Smooth muscle cell of bladder (primary cell): ENCODE measurements at places on chromosomes 12 and 14. TPM values are rescaled to one million over a fixed set of nuclear protein-coding genes. Genes with fewer than 3 reads are reported as not detected.

OVCH1 gene
- total RNA-seq: 0.09 and 0.14 TPM in 2 replicates

IGF1 gene
- total RNA-seq: 9.0 and 11.7 TPM in 2 replicates

VDR gene
- 7.8 and 8.1 TPM in 2 replicates for total RNA-seq

NID2 gene
- total RNA-seq: 333 and 336 TPM in 2 replicates

CLEC9A gene
- not detected in 2 replicates for total RNA-seq

SSTR1 gene
- 3.0 and 5.2 TPM in 2 replicates for total RNA-seq

TMEM229B gene
- total RNA-seq: 0.57 and 1.0 TPM in 2 replicates

DCP1B gene
- total RNA-seq: 7.3 and 9.0 TPM in 2 replicates

TCL1A gene
- not detected in 2 replicates for total RNA-seq

ART4 gene
- total RNA-seq: under 0.01 TPM in 2 replicates

STXBP6 gene
- total RNA-seq: 7.3 and 8.5 TPM in 2 replicates

SRRM4 gene
- total RNA-seq: under 0.01 TPM in 2 replicates

OTX2 gene
- not detected in 2 replicates for total RNA-seq

SLC38A2 gene
- 617 and 748 TPM in 2 replicates for total RNA-seq

MIP gene
- total RNA-seq: not detected in 2 replicates

TAS2R50 gene
- 2.1 and 2.4 TPM in 2 replicates for total RNA-seq

NGB gene
- not detected in 2 replicates for total RNA-seq

STYK1 gene
- total RNA-seq: 0.09 and 0.14 TPM in 2 replicates

CKB gene
- total RNA-seq: 11.4 and 24.4 TPM in 2 replicates

DAAM1 gene
- total RNA-seq: 12.2 and 12.6 TPM in 2 replicates

SLC16A7 gene
- 42.3 and 48.8 TPM in 2 replicates for total RNA-seq

KLHDC1 gene
- total RNA-seq: 3.4 and 4.0 TPM in 2 replicates

CCDC38 gene
- not detected in 2 replicates for total RNA-seq

RNASE13 gene
- not detected in 2 replicates for total RNA-seq

ACRBP gene
- 0.28 and 0.37 TPM in 2 replicates for total RNA-seq

SCN8A gene
- total RNA-seq: 3.0 and 12.7 TPM in 2 replicates

TGM1 gene
- total RNA-seq: 0.71 and 1.6 TPM in 2 replicates

TXNDC16 gene
- 1.1 and 2.0 TPM in 2 replicates for total RNA-seq

TDRD9 gene
- total RNA-seq: 0.37 and 0.57 TPM in 2 replicates

TPPP2 gene
- total RNA-seq: not detected in 2 replicates

TPH2 gene
- total RNA-seq: not detected in 2 replicates

CLEC4C gene
- not detected in 2 replicates for total RNA-seq

NKX2-1 gene
- total RNA-seq: not detected in 2 replicates

GPR84 gene
- total RNA-seq: 0.09 TPM in 1 of 2 replicates, not detected in the other

RD3L gene
- total RNA-seq: not detected in 2 replicates

FAM186B gene
- 0.28 and 0.37 TPM in 2 replicates for total RNA-seq

FAM222A gene
- total RNA-seq: under 0.01 and 0.09 TPM in 2 replicates

SLCO1A2 gene
- 0.14 TPM in 1 of 2 replicates, not detected in the other for total RNA-seq

CIROP gene
- under 0.01 and 0.18 TPM in 2 replicates for total RNA-seq

NPFF gene
- not detected in 2 replicates for total RNA-seq

MMP14 gene
- 348 and 486 TPM in 2 replicates for total RNA-seq

LMO3 gene
- 4.1 and 10.8 TPM in 2 replicates for total RNA-seq

SCNN1A gene
- total RNA-seq: under 0.01 and 0.37 TPM in 2 replicates

VSIG10 gene
- 16.2 and 17.3 TPM in 2 replicates for total RNA-seq

CHGA gene
- total RNA-seq: not detected in 2 replicates

TSPAN8 gene
- 0.43 and 4.0 TPM in 2 replicates for total RNA-seq

ITGB7 gene
- 0.14 and 0.37 TPM in 2 replicates for total RNA-seq

TBX3 gene
- total RNA-seq: 14.5 and 22.0 TPM in 2 replicates
